ENCODE measurements at places on chromosomes 13 and 19. TPM values are rescaled to one million over a fixed set of nuclear protein-coding genes. Genes with fewer than 3 reads are reported as not detected.

Gene ZNF793
- total RNA-seq = 3.4 TPM

Gene ADM5
- total RNA-seq = 0.77 TPM

Gene NOTCH3
- total RNA-seq = 151 TPM

Gene PLPP2
- total RNA-seq = 9.4 TPM

Gene SIX5
- 8.1 TPM for total RNA-seq

Gene CEACAM7
- not detected for total RNA-seq

Gene DMWD
- total RNA-seq = 29.0 TPM

Gene ZNF284
- 2.5 TPM for total RNA-seq

Gene ATP8A2
- not detected for total RNA-seq

Gene RAB3A
- 2.5 TPM for total RNA-seq

Gene TEX26
- total RNA-seq = under 0.01 TPM

Gene PLEKHF1
- total RNA-seq = 6.9 TPM

Gene FRY
- 15.8 TPM for total RNA-seq

Gene ODAD3
- total RNA-seq = 0.28 TPM

Gene TJP3
- not detected for total RNA-seq

Gene CNN2
- 167 TPM for total RNA-seq

Gene SWSAP1
- under 0.01 TPM for total RNA-seq

Gene SSC5D
- total RNA-seq = 6.7 TPM

Gene CSNK1A1L
- total RNA-seq = not detected

Gene OR7A5
- not detected for total RNA-seq

Gene CHAF1A
- total RNA-seq = 3.9 TPM

Gene ZNF90
- total RNA-seq = 1.9 TPM

Gene RTBDN
- total RNA-seq = not detected

Gene ZNF813
- 4.2 TPM for total RNA-seq

Gene PCDH17
- 9.4 TPM for total RNA-seq

Gene CEACAM3
- total RNA-seq = not detected

Gene CYSLTR2
- 0.19 TPM for total RNA-seq

Gene CCDC8
- total RNA-seq = 21.1 TPM

Gene SLITRK6
- not detected for total RNA-seq

Gene PRKCSH
- 121 TPM for total RNA-seq

Gene CILP2
- total RNA-seq = 0.28 TPM

Gene MEIOSIN
- total RNA-seq = not detected

Gene DIAPH3
- total RNA-seq = 25.9 TPM

Gene PRSS57
- not detected for total RNA-seq

Gene SYNGR4
- not detected for total RNA-seq

Gene HIPK4
- 0.28 TPM for total RNA-seq

Gene GPR4
- total RNA-seq = 0.28 TPM

Gene EDNRB
- total RNA-seq = 5.4 TPM

Gene RNF225
- total RNA-seq = not detected

Gene ZNF850
- 6.2 TPM for total RNA-seq

Gene OR4F17
- total RNA-seq = not detected

Gene NMRK2
- total RNA-seq = not detected

Gene MYBPC2
- not detected for total RNA-seq
